Activated CD4-positive, alpha-beta T cell treated with anti-CD3 and anti-CD28 coated beads, Interleukin-10, Interleukin-2, amounts not matched to agents 100 ng/mL and 50 ng/mL, durations not matched to agents 16 hours and 8 hours (primary cell): ENCODE measurements at places on chromosomes 1 and 21.

DNA sequence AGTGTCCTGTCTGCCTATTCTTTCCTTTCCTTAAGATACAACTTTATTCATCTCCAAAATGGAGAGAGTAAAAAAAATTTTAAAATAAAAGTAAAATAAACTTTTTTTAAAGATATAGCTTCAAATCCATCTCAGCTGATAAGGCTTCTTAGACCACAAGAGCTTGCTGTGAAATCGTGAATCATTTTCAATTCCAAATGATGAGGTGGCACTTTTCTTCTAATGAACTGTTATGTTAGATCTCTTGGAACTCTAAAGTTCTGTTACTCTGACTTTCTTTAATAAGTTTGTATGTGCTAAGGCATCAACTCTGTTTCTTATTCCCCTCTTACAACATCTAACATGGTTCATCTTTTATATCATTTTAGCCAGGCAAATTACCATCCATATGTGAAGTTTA is 4.5 kb downstream of the SH3GLB1 start:
- DNase-seq = peak; percentile 23

GRCh38 chr1:203565049-203565448 is 61.6 kb upstream of the ATP2B4 start:
- DNase-seq = no peak

DNA sequence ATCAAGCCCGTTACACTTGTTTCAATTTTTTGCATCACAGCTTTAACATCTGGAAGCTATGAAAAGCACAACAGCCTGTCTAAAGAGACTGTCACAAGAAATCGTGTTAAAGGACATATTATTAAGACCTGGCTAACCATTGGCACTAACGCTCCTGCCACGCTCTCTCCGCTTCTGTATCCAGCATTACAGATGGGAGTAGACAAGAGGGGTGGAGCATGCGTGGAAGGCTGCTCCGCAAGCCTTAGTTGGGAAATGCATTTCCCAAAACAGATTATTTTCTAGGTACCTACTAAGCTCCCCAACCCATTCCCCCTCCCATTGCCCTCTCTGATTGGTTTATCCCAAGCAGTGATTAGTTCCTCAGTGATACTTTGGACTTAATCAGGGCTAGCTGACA is 72.4 kb downstream of the NTNG1 start:
- no peak for DNase-seq

GRCh38 chr1:7040969-7041695 is 255.9 kb downstream of the CAMTA1 start:
- DNase-seq = no peak

DNA sequence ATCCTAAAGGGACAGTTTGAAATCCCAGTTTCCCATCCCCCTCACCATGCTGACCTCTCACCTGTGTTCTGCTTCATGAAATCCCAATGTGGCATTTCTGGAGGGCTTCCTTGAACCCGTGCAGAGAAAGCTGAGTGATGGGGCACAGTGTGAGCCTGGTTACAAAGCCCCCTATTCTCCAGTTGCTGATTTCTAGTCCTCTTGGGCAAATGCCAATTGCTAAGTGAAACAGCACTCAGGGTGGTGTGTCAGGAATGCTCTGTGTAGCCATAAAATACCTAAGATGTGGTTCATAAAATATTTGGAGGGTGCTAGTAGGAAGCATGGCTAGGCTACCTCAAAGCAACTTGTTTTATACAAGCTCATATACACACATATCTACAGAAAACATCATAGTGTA is 32.0 kb downstream of the SUSD4 start:
- no peak for DNase-seq

DNA sequence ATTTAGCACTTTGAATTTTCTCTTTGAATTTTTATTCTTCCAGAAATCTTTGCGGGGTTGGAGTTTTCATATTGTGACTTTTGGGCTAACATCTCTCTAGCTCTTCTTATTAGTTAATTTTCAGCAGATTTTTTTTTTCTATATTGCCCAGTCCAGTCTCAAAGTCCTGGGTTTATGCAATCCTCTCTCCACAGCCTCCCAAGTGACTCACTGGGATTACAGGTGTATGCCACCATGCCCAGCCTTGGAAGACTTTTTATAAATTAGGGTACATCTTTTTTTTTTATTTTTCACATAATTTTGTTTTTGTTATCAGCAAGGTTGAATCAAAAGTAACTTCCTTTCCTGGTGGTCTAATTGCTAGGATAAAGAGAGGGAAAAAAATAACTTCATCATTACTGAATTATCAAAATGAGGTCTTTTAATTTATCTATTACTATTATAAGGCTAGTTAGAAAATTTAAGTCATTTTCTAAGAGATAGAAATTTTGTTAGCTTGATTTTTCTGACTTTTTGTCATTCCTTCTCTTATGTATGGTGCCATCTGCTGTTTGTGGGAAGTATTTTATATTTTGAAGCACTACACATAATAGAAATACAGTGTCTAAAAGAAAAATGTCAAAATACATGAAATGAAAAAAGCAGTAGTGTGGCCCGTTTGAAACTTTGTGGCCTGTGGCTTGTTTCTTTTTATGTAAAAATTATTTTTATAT is 273.4 kb upstream of the CACYBP start:
- peak; percentile 3 for DNase-seq

- no peak for DNase-seq
These were observed 138.6 kb upstream of the B3GALT2 start for GRCh38 chr1:193325042-193325441.

DNA sequence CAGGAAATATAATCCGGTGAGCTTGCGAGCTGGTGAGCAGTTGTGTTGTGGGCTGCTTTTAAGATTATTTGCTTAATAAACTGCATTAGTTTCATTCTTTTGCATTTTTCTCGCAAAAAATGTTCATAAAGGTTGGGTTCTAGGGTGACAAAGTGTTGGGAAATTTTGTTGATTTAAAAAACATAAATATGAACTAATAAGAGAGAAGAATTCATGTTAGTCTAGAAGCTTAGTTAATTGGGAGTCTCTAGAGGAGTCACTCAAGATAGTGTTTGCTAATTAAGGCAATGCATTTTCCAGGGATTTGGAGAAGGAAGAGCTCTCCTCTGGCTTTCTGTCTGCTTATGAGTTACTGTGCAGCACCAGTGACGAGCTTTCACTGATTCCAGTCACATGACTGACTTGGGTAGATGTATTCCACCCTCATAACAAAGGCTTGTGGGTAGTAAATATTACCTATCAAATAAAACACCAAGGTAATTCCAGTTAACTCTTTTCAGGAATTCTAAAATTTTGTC is 417.0 kb downstream of the PTBP2 start:
- DNase-seq = no peak

- peak; percentile 83 for DNase-seq
These were observed 1.4 kb upstream of the PTPRF start for GRCh38 chr1:43529206-43529731.

- no peak for DNase-seq
These were observed 208.8 kb downstream of the FOXD2 start for GRCh38 chr1:47646676-47647075.

DNA sequence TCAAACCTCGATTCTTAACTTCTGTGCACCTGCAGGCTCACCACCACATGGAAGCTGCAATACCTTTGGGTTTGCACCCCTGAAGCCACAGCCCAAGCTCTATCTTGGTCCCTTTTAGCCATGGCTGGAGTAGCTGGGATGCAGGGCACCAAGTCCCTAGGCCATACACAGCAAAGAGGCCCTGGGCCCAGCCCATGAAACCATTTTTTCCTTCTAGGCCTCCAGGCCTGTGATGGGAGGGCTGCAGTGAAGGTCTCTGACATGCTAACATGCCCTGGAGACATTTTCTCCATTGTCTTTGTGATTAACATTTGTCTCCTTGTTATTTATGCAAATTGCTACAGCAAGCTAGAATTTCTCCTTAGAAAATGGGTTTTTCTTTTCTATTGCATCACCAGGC is 79.2 kb downstream of the PRRX1 start:
- DNase-seq = no peak

DNA sequence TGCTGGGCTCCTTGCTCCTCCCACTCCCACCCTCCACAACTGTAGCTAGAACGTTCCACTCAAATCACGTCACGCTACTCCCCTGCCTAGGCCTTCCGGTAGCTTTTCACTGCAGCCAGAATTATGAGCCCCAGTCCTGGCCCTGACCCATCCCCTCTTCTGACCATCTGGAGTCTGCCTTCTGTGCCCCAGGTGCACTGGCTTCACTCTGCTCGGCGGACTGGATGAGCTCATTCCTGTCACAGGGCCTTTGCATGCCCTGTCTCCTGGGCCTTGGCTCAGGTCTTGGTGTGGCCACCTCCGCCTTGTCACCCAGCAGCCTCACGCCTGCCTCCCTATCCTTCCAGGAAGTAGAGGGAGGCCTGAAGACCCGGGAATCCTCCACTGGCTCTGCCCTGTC is 62.5 kb upstream of the ACTL8 start:
- no peak for DNase-seq

DNA sequence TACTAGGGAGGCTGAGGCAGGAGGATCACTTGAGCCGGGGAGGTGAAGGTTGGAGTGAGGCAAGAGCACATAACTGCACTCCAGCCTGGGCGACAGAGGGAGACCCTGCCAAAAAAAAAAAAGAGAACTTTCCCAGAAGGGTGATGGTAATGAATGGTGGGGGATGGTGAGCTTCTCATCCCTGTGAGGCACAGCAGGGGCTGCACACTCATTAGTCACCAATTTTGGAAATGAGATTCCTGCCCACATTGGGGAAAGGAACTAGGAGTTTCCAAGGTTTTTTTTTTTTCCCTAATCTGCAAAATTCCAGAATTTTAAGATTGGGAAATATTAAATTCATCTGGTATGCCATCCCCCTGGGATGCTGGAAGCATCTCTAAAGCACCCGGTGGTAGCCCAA is 50.2 kb upstream of the SSBP3 start:
- no peak for DNase-seq

DNA sequence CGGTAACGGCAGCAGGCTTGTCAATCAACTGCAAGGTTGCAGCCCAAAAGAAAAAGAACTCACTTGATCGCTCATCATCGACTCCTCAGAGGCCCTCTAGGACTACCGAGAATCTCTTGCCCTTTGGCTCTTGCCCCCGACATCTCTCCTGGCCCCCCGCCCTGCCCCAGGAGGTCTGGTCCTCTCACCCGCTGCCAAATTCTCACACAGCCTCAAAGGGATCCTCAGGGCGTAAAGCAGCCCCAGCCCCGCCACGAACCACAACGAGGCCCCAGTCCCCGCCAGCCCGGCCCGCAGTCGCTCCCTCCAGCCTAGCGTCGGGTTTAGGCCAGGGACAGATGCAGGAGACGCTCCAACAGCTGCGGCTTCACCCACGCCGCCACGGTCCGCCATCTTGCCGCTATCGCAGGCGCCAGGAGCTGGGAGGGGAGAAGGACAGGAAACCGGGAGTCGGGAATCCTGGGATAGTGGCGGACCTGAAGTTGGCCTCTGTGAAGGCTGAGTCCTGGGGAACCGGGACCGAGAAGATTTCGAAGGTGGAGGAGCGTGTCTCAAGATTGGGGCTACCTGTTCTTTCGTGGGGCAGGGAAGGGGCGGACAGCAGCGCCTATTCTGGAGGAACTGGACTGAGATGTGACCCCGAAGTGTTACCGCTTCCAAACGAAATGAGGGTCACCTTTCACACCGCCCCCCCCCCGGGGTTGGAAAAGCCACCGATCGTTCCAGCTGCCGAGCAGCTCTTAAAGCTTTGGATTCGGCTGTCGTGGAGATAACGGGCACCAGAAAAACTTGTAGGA is at the start of gene ST7L:
ST7L (minus strand) TSS at position 421 of the 797 bp plus-strand sequence; CDS start at position 393, 28 bp downstream.
- peak; percentile 67 for DNase-seq

- no peak for DNase-seq
These were observed 48.3 kb downstream of the HUNK start for GRCh38 chr21:31921079-31921478.

GRCh38 chr1:109199710-109200109 is 14.0 kb upstream of the SARS1 start:
- peak; percentile 18 for DNase-seq

DNA sequence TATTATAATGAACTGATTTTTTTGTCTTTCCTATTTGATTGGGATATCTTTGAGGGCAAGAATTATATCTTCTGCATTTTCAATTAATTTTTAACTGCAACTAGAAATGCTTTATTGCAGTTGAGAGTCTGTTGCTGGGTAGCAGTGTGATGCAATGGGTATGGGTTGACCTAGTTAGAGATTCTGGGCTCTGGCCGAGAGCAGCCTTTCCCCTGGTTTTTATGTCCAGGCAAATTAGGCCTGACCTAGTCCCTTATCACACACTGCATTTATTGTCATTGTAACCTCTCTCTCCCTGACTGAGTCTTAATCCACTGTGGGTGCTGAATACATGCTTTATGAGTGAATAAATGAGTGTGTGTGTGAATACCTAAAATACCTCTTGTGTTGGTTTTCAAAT is 206.4 kb upstream of the PTGFR start:
- no peak for DNase-seq

GRCh38 chr1:20383631-20384030 is 93.0 kb downstream of the VWA5B1 start:
- no peak for DNase-seq

DNA sequence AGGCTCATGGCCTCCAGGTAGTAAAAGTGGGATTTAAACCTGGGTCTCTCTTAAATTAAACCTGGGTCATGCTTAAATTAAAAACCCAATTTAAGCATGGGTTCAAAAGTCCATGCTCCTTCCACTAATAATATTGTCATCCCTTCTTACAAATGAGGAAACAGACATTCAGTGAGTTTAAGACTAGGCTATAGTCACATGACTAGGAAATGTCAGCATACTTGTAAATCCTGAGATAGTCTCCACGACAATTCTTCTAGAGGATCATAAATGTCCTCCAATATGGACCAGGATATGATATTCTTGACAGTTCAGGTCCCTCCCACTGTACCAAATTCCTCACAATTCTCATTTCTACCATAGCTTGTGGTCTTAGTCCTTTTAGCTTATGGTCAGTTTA is 10.5 kb upstream of the IGFN1 start:
- no peak for DNase-seq

GRCh38 chr1:156060937-156061636 is at the start of gene RAB25:
RAB25 (plus strand) TSS chr1:156061160; CDS start chr1:156061401, 241 bp downstream.
- no peak for DNase-seq

DNA sequence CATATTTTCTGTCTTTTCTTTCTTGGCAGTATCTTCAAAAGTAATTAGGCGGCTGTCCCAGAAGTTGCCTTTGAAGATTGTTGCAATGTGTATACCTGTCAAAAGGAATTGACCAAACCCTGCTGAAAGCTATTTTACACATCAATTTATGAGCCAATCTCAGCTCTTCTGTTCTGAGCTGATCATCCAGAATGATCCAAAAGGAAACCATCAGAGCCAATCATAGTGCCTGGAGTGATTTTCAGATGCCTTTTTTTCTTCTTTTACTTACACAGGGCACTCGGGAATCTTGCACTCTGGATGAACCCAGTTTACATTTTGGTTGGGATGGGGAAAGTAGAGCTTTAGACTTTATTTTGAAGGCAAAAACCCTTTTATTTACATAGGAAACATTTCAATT is 21.8 kb upstream of the APOBEC4 start:
- DNase-seq = no peak

- DNase-seq = no peak
These were observed at the start of gene DMRTA2 for GRCh38 chr1:50422946-50423669. DMRTA2 (minus strand) TSS chr1:50423443; CDS start chr1:50421536, 1,907 bp downstream.
